AG09319 (cell line): ENCODE measurements at places on chromosomes 2 and 18.

DNA sequence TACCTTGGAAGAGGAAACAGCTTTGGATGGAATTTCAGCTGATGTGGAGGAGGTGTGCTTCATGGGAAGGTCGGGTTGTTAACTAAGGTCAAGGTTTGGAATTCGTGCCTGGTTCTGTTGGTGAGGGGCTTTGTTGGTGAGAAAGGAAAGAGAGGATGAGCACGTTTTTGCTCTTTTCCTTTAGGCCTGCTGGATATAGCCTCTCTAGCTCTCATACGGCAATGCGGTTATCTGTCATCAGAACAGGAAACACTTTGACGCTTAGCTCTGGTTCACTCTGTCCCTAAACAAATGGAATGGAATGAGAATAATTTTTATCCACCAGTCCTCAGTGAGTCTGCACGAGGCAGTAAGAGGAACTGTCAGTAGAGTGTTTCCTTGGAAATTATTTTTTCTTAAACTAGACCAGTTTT lies 169.7 kb upstream of the NOSTRIN start:
- DNase-seq = no peak

- DNase-seq = no peak
Measured at GRCh38 chr2:166494140-166494624, at the start of gene SCN7A. SCN7A (minus strand) TSS chr2:166494249; CDS start chr2:166477696, 16,553 bp downstream.

DNA sequence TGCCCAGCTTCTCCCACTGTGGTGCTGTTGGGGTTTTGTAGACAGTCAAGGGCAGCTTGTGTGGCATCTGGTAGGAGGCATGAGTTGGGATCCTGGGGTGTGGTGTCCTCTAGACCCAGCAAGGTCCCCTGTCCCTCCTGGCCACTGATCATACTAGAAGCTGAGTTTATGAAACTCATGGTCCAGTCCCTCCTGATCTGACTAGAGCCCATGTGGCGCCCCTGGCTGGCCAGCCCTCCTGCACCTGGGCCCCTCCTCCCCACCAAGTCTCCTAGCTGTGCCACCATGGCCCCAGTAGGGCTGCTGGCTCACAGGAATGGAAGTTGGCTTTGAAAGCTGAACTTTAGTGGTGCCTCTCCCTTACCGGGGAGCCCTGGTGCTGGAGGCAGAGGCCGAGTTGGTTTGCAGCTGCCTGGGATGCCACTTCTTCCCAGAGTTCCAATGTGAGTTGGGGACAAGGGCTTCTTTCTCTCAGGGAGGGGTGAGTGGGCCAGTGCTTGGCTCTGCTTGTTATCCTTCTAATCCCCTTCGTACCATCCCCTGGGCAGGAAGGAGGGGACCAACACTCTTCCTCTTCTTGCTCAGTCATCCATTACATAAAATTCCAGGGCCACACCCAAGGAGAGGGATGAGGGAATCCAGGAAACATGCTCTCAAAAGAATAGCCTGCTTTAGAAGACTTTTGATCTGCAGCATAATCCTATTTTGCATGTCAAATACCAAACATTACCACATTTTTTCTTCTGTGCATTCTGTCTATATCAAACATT lies 37.5 kb upstream of the HAAO start:
- no peak for DNase-seq

- DNase-seq = no peak
Measured at GRCh38 chr18:31711365-31712172, 27.2 kb upstream of the B4GALT6 start.

DNA sequence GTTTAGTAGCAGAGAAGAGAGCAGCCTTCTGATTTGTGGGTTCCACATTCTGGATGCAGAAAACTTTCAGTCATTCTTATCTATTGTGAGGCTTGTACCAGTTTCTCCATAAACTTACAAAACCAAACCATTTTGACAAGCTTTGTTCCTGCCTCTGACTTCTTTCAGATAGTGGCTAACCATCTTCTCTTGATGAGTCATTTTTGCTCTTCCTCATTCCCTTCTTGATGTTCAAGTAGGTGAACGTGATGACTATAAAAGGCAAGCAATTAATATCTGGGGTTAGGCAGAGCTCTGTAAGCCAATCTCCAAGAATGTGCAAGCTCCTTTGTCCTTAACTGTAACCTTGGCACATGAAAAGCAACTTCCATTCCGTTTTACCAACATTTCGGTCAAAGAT lies 2083.1 kb upstream of the PIK3C3 start:
- DNase-seq = no peak
